ENCODE measurements at places on chromosomes 11 and 22. TPM values are rescaled to one million over a fixed set of nuclear protein-coding genes. Genes with fewer than 3 reads are reported as not detected.

VPS11 gene
- 12.1 TPM for polyA plus RNA-seq

GCAT gene
- polyA plus RNA-seq = 3.1 TPM

CHST1 gene
- 0.41 TPM for polyA plus RNA-seq

FBLN1 gene
- 34.4 TPM for polyA plus RNA-seq

BTBD18 gene
- not detected for polyA plus RNA-seq

DMC1 gene
- 6.1 TPM for polyA plus RNA-seq

SMIM35 gene
- polyA plus RNA-seq = not detected

DNA sequence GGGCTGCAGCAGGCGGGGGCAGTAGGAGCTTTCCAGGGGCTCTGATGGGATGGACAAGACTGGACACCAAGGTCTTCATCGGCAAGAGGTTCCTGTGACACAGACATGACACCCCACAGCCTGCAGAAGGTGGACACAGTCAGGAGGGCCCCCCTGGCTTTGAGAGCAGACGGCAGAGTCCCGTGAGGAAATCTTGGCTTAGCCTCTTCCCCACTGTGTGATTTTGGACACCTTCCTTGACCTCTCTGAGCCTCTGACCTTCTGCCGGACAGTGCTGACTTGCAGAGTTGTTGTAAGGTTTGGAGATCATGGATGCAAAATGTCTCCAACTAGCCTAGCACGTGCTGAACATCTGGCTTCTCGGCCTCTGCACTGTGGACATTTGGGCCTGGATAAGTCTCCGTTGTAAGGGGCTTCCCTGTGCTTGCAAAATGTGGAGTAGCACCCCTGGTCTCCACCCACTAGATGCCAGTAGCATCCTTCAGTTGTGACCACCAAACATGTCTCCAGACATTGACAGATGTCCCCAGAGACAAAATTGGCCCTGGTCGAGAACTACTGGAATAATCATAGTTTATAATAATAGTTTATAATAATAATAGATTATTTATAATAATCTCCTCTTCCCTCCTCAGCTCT, 54.6 kb downstream of the MCM5 start:
- no peak for DNase-seq

GRCh38 chr22:41857155-41857859, 24.4 kb downstream of the SREBF2 start:
- DNase-seq = peak; percentile 71

GRCh38 chr22:40345815-40346184, 500 bp upstream of the ADSL start:
- DNase-seq = no peak

GRCh38 chr11:13535819-13536218, 40.0 kb upstream of the PTH start:
- DNase-seq = no peak

DNA sequence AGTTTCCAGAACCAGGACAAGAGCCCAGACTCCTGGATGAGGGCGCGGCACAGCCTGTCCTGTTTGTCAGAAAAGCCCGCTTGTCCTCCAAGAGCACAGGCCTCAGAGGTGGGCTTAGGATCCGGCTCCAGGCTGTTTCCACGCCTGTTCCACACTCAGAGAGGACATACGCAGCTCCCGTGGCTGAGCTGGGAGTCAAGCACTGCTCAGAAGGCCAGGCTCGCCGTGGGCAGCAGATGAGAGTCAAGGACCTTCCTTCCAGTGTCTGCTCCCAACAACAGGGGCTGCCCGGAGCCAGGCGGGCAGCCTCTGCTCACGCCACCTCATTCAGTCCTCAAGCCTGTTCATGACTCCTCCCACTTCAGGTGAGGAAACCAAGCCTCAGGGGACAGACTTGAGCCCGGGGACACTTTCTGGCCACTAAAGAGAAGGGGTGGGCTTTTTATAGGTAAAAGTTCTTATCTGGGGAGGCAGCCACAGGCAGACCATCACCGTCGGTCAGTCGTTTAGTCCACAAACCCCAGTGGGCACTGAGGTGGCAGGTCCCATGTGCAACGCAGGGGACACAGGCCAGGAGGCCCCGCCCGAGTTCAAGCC, 3.8 kb downstream of the CYB5R3 start:
- DNase-seq = no peak

DNA sequence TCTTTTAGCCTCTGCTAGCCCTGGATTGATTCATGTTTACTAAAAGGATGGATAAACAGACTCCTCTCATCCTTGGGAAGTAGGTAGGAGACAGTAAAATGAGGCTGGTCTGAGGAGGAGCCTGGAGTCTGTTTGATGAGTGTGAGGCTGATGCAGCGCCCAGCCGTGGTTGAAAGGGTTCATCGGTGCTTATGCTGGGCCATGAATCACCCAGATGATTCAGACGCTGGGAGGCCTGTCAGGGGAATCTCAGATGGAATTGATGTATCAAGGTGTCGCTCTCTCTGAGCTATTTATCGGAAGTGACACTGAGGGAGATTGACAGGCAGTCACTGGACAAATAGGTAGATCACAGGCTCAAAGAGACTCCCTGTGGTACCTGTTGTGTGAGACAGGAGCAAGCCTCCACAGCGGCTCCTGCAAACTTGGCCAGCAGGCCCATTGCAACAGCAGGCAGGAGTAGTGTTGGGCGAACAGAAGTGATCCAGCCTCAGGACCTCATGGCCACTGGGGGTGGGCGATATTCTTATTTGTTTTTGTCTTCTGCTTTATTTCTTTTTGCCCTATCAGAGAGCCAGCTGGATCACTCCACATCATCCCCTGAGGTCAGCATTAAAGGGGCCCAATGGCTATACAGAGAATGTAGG, 109.9 kb upstream of the CADM1 start:
- peak; percentile 30 for DNase-seq

GRCh38 chr11:20022363-20023081, 137.8 kb downstream of the DBX1 start:
- DNase-seq = peak; percentile 50

DNA sequence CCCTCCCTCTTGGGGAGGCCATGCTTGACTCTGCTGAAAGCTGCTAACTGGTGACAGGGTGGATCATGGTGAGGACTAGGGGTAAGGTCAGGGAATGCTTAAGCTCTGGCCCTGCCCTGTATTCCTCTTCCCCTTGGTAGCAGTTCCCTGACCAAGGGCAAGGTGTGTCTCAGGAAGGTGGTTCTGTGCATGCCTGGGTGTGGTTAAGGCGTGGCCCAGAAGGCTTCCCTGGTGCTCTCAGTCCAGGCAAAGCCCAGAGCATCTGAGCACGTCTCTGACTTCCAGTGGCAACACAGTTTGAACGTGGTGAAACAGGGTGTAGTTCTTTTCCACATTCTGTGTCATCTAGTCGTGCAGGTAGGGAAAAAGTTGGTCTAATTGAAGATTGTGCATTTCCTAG, 53.1 kb upstream of the HORMAD2 start:
- peak; percentile 10 for DNase-seq

DNA sequence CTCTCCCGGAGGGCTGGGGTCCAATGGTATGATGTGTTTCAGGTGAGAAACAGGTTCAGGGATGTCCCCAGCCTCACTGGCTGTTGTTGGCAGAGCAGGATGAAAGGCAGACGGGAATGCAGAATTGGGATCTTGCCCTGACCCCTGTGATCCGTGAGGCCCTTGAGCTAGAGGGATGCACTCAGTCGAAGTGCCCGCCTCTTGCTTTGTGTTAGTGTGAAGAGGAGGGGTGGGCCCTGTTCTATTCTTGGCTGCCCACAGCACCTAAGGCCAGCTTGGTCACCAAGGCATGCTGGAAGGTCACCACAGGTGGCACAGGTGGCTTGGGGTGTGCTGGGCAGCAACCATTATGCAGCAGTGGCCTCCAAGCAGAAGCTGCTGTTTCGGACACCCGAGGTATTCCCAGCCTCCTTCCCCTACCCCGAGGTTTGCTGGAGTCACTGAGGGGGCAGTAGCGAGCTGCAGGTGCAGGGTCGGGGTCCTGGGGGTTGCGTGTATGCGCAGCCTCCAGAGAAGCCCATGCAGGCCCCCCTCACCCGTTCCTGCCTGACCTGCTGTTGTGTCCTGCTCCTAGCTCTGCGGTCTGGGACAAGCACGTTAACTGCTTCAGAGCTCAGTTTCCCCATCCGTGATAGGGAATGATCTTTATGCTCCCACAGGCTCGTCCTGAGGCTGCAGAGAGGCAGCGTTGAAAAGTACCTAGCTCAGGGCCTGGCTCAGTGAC, 13.0 kb downstream of the LRP5 start:
- DNase-seq = no peak

- DNase-seq = no peak
These were observed 58.4 kb upstream of the NUP50 start for GRCh38 chr22:45105281-45105702.

DNA sequence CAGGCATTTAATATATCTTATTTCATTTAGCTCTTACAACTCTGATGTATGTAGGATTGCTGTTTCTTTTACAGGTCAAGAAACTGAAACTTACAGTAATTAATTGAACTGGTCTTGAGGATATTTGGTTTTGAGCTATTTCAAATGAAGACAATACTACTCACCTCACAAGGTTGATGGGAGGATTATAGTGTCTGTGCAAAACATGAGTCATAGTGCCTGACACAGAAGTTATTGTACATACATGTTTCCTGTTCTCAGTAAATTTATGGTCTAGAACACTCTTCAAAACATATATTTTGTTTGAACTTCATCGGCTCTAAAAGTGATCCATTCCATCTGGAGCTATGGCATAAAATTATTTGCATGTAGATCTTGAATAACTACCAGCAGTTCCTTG, 61.9 kb downstream of the CECR2 start:
- no peak for DNase-seq

DNA sequence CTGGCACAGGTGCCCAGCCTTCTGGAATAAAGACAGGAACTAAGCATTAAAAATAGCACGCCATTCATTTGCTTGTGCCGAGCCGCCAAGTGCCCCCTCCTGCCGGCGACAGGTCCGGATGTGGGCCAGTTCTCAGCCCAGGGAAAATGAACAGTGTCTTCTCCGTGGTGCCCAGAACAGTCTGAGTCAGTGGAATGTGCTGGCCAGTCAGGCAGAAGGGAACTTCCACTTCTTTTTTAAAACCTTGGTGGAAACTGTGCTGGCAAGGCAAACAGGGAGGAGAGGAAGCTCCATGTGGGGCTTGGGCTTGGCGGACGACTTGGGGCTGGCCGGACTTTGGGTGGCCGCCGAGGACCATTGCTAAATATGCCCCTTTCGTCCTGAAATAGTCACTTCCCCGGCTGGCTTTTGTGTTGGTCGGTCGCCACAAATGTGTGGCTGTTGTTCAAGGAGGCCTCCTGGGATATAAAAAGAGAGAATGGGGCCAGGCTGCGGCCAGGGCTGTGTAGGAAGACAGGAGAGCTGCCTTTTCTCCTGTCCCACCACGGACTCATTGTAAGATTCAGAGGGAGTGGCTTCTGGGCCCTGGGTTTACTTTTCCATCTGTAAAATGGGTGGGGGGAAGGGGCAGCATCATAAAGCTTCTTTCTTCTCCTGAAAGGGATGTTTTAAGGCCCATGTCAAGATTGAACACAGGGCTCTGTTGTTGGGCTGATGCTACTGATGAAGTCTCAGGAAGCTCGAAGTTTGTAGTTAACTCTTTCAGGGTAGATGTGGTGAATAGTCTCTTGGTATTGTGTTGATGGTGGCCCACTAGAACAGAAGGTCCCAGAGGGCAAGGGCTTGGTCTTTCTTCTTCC, 101.0 kb downstream of the PTPRJ start:
- DNase-seq = no peak

DNA sequence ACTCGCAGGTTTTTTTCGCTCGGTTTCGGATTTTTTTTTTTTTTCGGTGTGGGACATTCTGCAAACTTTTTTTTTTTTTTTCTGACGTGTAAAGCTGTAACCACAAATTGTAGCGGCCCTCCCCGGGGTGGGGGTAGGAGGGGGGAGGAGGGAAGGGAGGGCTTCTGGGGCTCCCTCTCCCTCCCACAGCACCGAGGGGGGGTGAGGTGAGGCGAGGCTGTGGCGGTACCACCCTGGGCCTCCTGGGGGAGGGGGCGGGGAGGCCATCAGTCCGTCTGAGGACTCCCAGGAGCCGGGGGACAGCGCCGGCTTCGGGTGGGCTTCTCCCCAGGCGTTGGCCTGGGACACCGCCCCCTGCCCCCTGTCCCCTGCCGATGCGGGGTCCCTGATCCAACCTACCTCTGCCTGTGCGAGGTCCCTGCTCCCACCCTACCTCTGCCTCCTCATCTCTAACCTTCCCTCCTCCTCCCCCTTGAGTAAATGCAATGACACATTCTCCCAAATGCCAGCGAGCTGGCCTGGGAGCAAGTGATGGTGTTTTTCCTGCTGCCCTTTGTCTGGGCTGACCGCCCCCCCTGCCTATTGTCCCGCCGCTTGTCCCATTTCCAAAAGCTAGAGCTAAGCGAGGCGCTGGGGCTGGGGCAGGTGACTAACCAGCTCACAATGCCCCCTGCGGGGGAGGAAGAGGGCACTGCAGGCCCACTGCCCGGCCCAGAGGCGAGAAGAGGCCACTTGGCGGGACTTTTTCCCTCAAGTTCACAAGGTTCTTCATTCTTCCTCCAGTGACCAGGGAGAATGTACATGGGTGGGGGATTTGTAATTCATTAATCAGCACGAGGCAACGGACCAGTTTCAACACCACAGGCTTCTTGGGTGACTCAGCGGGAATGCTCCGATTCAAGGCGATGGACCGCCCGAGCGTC, 511 bp upstream of the CLCF1 start:
- peak; percentile 96 for DNase-seq

DNA sequence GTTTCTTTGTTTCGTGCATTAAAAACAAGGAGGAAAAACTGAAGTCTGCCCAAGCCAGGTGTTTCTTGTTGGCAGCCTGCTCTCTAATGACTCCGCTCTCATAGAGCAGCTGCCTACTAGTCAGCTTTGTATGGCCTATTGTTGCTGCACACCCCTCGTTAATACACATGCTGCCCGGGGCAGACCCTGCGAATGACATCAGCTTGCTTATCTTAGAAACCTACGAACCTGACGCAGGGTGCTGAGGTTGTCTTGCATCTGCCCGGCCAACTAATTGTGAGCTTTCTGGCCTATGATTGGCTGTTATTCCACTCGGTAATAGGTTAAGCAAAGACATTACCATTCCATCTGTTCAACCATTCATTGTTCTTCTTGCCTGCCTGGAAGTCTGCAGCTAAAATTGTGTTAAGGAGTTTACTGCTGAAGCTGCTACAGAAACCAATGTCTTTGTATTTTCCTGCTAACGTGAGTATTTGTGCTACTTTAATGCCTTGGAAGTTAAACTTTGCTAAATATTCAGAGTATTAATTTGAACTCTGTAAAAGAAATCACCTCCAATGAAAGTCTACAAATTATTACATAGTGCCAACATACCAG, 37.5 kb downstream of the ZC3H12C start:
- DNase-seq = no peak

DNA sequence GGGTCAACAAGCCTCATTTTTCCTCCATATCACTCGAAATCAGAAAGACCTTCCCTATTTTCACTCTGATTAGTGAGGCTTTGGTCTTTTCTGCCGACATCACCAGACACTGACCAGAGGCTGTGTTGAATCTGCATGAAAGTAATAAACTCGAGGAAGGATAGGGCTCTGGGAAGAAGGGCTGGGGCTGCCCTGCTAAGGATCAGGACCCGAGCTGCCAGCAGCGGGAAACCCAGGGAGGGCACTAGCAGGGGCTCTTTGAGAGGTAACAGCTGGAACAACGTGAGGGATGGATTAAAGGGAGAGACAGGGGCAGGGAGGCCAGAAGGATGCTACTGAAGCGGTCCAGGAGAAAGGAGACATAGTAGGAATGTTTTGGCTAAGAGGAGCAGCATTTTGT, 377.5 kb upstream of the NARS2 start:
- no peak for DNase-seq
